ENCODE measurements at places on chromosomes 11 and 22.

DNA sequence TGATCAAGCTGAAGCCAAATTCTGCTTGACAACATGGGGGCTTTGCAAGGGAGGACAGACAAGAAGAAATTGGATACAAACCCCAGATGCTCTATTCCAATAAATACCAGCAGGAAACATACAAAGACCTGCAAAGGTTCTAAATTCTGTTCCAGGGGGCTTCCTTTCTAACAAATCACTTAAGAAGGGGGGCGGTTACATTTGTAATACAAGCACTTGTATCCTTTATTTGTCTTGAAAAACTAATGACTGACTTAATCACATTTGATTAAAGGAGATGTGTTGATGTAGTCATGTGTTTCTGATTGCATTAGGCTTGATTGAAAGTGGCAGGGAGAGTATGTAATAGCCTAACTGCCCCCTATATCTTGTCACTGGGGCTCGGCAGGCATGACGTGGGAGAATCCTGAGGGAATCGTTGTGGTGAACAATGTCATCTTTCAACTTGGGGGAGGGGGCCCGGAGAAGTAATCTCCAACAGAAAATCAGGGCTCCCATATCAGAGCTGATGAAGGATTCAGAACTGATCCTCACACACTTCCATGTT is 361.7 kb downstream of the INSC start:
- DNase-seq, result no peak

- DNase-seq, result no peak
Measured at GRCh38 chr11:46380340-46381047, 975 bp upstream of the MDK start.

DNA sequence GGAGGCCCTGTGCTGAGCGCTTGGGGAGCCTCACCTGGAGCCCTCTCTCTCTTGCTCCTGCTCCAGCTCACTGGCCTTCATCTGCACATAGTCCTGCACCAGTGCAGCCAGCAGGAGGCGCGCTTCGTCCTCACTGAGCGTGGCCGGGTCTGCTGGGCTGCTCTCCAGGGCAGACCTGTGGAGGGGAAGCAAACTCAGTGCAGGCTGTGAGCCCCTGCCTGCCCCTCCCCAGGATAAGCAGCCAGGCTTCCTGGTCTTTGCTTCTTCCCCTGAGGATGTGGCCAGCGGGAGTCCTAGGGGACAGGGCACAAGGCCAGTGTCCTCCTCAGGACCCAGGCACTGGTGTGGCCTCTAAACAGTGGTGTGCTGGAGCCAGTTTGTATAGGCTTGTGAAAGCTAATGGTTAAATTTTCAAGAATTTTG is 2.2 kb downstream of the CALCA start:
- no peak for DNase-seq

- no peak for DNase-seq
Measured at GRCh38 chr11:5335170-5335569, 8.2 kb downstream of the OR51B5 start.

- DNase-seq, result no peak
Measured at GRCh38 chr11:45593992-45594391, 71.4 kb downstream of the CHST1 start.

DNA sequence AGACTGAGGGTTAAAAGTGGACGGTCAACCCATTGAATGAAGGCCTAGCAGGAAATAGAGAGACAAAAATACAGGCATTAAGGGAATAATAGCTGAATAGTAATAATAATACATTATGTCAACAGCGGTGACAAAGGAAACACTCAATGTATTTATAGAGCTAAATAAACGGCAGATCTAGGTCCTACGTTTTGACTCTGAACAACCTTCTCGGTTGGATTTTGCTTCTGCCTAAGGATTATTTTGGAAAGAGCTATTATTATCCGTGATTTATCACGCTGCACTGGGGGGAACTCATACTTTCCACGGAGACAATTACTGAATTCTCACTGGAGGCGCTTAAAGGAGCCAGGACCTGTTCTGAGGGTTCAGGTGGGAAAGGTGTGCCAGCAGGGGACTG is 118.2 kb upstream of the KIRREL3 start:
- DNase-seq, result no peak

GRCh38 chr11:121446752-121447156 is 5.4 kb upstream of the SORL1 start:
- DNase-seq, result no peak

- DNase-seq, result no peak
Measured at GRCh38 chr11:69375316-69376154, 81.6 kb downstream of the MYEOV start.

- no peak for DNase-seq
Measured at GRCh38 chr11:113497066-113497910, 22.1 kb upstream of the DRD2 start.

- no peak for DNase-seq
Measured at GRCh38 chr11:96272529-96273222, 70.3 kb downstream of the MAML2 start.

- no peak for DNase-seq
Measured at GRCh38 chr11:10315083-10315482, 10.2 kb downstream of the ADM start.

- no peak for DNase-seq
Measured at GRCh38 chr11:34235591-34236071, 122.2 kb downstream of the ABTB2 start.
